ENCODE measurements at places on chromosomes 7 and 10.

DNA sequence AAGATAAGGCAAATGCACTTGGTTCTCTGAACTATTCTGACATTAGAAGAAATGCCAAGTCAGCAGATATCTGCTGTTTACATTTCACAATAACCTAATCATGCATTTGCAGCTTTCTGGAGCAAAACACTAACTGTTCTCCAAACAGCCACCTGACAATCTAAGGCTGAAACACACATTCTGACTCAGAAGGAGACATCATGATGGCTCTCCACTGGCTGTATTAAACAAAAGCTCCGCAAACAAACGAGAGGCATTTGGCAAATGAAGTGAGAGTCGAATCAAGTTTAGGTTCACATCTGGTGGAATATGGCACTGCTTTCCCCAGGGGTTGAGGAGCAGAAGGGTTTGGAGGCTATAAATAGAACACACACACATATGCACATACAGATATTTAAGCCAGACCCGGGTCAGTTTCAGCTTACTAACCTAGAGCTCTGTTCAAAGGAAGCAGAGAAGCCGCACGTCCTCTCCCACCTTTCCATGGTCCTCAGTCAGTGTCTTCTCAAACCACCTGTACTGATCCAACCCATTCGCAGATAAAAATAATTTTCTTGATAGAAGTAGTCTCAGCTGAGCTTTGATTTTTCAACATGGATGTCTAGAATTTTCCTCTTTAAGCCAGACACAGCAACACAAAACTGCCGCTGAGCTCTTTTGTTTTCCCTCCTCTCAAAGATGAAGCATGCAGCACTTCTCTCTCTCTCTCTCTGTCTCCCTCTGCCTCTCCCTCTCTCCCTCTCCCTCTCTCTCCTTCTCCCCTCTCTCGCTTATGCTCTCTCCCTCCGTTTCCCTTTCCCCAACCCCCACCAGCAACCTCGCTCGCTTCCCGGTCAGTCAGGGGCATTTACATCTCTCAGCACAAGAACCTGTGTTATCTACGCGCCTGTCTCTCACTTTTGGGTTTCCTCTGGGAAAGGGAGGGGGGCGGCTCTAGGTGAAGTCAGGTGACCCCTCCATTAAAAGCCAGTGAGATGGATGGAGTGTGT, 682.8 kb downstream of the MAGI2 start:
- no peak for DNase-seq

DNA sequence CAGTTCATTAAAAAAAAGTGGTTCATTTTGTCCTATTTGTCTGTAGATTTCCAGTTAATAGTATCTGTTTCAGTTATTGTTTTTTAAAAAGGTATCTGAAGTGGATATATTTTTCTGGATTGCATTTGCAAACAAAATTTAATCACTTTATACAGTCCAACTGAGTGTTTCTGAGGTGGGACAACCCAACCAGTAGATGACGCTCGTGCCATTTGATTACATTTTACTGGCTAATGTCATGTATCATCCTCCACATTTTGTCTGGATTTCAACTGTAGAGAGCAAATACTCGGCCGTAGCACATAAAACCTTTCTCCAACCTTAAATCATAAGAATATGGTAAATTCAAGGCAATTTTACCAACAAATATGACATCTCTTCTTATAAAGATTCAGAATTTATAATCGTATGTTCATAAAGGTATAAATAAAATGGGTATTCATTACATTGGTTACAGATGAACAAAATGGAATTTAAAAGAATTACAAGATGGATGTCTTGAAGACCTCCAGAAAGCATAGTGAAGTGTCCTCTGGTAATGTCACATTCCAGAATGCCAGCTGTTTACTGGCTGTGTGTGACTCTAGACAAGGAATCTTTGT, 789.0 kb downstream of the PHTF2 start:
- no peak for DNase-seq

GRCh38 chr10:16440396-16441133, 3.8 kb downstream of the PTER start:
- DNase-seq: no peak

DNA sequence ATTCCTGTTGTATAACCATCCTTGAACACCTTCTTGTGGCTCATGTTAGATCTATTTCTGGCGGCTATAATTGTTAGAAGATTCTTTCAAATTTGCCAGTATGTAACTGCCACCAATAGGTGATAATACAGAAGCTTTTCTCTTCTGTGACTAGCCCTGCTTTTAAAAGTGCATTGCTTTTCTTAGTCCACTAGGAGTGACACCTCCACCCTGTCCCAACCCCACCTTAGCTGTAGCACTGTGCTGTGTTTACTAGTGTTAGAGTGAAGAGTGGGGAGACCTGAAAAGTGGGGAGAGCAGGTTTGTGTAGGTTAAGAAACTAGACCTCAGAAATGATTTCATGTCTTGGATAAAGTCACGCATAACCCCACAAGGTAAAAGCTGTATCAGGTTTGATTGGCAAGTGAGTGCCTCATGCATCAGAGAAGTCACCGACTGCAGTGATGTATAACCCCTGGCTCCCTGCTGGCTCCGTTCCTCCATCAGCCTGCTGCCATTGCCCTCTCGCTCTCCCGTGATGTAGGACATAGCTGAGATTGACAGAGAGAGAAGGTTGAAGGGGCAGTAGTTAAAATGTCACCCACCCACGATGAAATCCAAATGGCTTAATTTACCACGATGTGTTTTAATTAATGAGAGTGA, 12.5 kb downstream of the NPVF start:
- DNase-seq: no peak

- DNase-seq: peak; percentile 23
These were observed 100.7 kb upstream of the AFAP1L2 start for GRCh38 chr10:114504769-114505579.

DNA sequence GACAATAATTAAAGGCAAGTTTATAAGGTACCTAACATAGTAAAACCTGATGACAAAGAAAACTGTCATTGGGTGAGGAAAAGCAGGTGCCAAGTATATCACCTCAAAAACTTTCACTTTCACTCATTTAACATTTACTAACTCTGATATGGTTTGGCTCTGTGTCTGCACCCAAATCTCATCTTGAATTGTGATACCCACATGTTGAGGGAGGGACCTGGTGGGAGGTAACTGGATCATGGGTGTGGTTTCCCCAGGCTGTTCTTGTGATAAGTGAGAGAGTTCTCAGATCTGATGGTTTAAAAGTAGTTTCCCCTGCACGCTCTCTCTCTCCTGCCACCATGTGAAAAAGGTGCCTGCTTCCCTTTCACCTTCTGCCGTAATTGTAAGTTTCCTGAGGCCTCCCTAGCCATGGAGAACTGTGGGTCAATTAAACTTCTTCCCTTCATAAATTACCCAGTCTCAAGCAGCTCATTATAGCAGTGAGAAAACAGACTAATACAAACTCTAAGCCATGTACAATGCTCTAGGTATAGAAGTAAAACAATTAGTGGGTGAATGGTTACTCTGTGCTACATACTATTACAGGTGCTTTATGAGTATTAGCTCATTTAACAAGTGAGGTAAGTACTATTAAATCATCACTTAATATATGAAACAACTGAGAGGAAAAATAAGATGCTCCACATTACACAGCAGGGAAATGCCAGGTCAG, 199.0 kb downstream of the CHCHD3 start:
- no peak for DNase-seq

- DNase-seq: no peak
These were observed 195.7 kb upstream of the KLF6 start for GRCh38 chr10:3980660-3981059.

DNA sequence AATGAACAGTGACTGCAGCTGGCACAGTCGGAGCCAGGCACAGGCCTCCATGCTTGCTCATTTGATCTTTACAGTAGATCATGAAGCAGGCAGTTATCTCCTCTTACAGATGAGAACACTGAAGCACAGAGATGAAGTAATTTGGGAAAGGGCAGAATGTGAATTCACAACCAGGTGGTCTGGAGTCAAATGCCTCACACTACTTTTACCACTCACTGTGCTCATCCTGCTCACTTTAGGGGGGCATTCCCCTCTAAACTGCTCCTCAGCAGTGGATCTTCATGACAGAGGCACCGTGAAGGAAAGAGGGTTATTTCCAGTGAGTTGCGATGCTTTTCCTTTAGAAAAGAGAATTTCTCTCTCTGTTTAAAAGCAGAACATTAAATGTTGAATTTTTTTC, 15.1 kb downstream of the SNX10 start:
- DNase-seq: no peak

GRCh38 chr10:103127241-103127640, 65.8 kb downstream of the NT5C2 start:
- no peak for DNase-seq

- no peak for DNase-seq
These were observed 85.8 kb downstream of the CYTH3 start for GRCh38 chr7:6186577-6186976.

DNA sequence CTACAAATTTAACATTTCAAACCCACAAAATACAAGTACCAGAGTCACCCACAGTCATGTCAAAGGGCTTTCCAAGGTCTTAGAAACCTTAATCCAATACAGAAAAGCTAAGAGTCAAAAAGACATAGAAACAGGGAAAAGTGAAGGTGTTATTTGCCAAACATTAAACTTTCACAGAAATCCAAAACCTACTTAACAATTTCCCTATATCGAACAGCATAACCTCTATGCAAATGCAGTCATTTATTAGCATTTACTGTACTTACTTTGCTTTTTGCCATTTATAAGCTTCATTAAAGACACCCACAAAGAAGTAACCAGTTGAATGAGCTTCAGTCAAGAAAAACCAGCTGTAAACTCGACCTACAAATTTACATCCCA, 1.6 kb downstream of the PANK1 start:
- DNase-seq: no peak

GRCh38 chr7:2931034-2931415, 86.9 kb upstream of the GNA12 start:
- no peak for DNase-seq

- DNase-seq: no peak
These were observed 120.1 kb downstream of the ARHGAP12 start for GRCh38 chr10:31808258-31809218.

DNA sequence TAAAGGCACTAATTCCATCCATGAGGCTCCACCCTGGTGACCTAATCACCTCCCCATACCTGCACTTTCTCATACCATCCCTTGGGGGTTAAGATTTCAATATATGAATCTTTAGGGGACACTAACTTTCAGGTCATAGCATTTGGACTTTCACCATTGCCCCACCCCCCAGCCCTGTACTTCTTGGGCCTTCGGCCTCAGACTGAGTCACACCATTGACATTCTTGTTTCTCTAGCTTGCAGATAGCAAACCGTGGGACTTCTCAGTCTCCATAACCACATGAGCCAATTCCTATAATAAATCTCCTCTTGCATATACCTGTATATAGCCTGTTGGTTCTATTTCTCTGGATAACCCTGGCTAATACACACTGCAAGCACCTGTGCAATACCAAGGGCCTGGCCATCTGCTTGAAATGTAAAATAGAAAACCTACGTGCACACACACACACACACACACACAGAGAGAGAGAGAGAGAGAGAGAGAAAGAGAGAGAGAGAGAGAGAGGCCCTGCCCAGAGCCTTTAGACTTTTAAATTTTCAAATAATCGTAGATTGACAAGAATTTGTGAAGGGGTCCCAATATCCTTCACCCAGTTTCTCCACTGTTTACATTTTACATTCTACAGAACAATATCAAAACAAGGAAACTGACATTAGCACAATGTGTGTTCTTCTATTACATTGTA, 25.3 kb downstream of the ANXA8 start:
- no peak for DNase-seq

DNA sequence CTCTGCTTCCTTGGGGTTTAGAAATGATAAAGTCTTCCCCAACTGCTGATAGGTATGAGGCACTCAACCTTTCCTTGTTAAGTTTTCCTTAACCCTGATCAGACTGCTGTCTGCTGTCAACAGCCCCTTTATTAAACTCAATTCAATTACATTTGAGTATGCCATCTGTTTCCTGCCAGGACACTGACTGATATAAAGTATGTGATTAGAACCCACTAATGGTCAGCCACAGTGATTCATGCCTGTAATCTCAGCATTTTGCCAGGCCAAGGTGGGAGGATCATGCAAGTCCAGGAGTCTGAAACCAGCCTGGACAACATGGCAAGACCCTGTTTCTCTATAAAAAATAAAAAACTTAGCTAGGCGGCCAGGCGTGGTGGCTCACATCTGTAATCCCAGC, 18.1 kb downstream of the BAZ1B start:
- DNase-seq: no peak

Data from thoracic aorta (tissue), 2 donors.